ENCODE measurements at places on chromosomes 2 and 18. TPM values are rescaled to one million over a fixed set of nuclear protein-coding genes. Genes with fewer than 3 reads are reported as not detected.

The SCG2 gene
- 50.7 TPM for total RNA-seq

The SLC38A11 gene
- total RNA-seq, result 7.8 TPM

The PAX8 gene
- 0.31 TPM for total RNA-seq

The PTPN2 gene
- total RNA-seq, result 123 TPM

The IL36B gene
- total RNA-seq, result not detected

The COL3A1 gene
- total RNA-seq, result 19.1 TPM

The RBM44 gene
- total RNA-seq, result 4.1 TPM

The REG3A gene
- not detected for total RNA-seq

The INHBB gene
- 7.2 TPM for total RNA-seq

The VWA3B gene
- total RNA-seq, result 1.3 TPM

The TSPYL6 gene
- total RNA-seq, result 0.31 TPM

The PSMA8 gene
- total RNA-seq, result not detected

The BCL11A gene
- 313 TPM for total RNA-seq

The SULT1C4 gene
- total RNA-seq, result 11.9 TPM

The DSG4 gene
- not detected for total RNA-seq

The DAPL1 gene
- total RNA-seq, result not detected

The VWC2L gene
- total RNA-seq, result 7.8 TPM

The SLC11A1 gene
- total RNA-seq, result 3.8 TPM

The CFAP221 gene
- 11.3 TPM for total RNA-seq

The SERPINB11 gene
- total RNA-seq, result not detected

The SP5 gene
- total RNA-seq, result 0.63 TPM

The PPP1CB gene
- 225 TPM for total RNA-seq

The SLC23A3 gene
- total RNA-seq, result 0.63 TPM

The SKOR2 gene
- not detected for total RNA-seq

The MYO7B gene
- not detected for total RNA-seq

The RFTN2 gene
- 26.0 TPM for total RNA-seq

The TMEM247 gene
- total RNA-seq, result not detected

The CFC1 gene
- total RNA-seq, result not detected

The MAPRE3 gene
- 35.7 TPM for total RNA-seq

The COL4A4 gene
- 0.94 TPM for total RNA-seq

The ACOXL gene
- total RNA-seq, result not detected

The DLX2 gene
- total RNA-seq, result 9.4 TPM

The DYNAP gene
- total RNA-seq, result not detected

The ETAA1 gene
- 21.9 TPM for total RNA-seq

The CNTNAP5 gene
- 65.1 TPM for total RNA-seq

The FTCDNL1 gene
- total RNA-seq, result 3.1 TPM

The RASGRP3 gene
- 12.2 TPM for total RNA-seq

The RESP18 gene
- total RNA-seq, result not detected

The OSR1 gene
- 0.31 TPM for total RNA-seq

The PSD4 gene
- 5.3 TPM for total RNA-seq

The TMEM17 gene
- 1.9 TPM for total RNA-seq

The TFCP2L1 gene
- under 0.01 TPM for total RNA-seq

The LOXL3 gene
- total RNA-seq, result 19.4 TPM

The SOX11 gene
- 417 TPM for total RNA-seq

The MAP3K19 gene
- 1.6 TPM for total RNA-seq

The C2orf66 gene
- 1.3 TPM for total RNA-seq
